ENCODE measurements at places on chromosomes 7 and 10.

DNA sequence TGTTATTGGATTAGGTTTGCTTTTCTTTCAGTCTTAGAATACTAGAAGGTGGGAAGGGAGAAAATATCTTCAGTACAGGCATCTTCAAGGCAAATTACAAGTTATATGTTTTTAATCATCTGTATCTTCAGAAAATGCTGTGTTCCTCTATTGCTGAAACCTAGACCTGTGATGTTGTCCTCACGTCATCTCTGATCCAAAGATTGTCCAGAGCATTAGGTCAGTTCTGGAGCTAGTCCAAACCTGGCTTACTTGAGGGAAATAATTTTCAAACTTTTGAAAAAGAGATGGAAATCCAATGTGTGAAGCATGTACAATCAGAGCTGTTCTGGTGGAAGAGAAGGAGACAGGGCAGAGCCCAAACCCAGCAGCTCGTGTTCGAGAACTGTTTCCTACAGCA, 217.3 kb downstream of the ZEB1 start:
- peak; percentile 16 for DNase-seq

DNA sequence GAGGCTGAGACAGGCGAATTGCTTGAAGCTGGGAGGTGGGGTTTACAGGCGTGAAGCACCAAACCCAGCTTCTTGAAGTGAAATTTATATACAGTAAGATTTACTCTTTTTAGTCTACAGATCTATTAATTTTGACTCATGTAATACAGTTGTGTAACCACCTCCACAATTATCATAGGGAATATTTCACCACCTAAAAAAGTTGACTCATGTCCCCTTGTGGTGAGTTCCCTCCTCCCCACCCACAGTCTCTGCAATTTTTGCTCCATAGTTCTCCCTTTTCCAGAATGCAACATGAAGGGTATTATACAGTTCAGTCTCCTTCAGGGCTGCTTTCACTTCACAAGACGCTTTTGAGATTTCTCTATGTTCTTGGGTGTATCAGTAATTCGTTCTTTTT, 156.8 kb downstream of the FAM107B start:
- DNase-seq = peak; percentile 77

DNA sequence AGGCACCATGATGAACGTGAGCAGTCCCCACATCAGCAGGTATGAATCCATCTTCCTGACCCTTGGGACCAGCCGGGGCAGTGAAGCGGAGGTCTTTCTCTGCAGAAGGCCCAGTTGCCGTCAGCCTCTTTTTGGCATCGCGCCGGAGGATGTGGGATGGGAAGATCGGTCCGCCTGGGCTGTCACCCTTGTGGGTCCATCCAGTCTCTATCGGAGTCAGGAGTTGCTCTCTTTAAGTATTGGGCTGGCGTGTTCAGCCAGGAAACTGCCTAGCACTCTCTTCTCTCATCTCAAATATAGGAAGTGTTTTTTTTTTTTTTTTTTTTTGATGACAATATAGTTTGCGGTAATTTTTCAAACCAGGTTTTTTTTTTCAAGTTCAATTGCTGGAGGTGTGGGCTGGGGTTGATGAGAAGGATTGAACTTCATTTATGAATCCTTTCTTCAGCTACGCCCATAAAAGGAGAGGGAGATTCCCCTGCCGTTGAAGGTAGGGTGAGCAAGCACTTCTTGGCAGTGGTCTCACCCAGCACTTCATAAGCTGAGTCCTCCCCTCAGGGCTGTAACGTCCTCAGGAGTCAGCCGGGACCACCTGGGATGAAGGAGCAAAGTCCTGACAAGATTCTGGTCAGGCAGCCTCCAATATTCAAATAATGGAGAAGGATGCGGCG, at the start of gene IL2RA:
Gene IL2RA (minus strand): TSS at position 267 of the 671 bp plus-strand sequence. CDS start 216 bp downstream, at position 51.
- DNase-seq = no peak

GRCh38 chr7:111232249-111233084, 141.5 kb downstream of the LRRN3 start:
- peak; percentile 69 for DNase-seq

DNA sequence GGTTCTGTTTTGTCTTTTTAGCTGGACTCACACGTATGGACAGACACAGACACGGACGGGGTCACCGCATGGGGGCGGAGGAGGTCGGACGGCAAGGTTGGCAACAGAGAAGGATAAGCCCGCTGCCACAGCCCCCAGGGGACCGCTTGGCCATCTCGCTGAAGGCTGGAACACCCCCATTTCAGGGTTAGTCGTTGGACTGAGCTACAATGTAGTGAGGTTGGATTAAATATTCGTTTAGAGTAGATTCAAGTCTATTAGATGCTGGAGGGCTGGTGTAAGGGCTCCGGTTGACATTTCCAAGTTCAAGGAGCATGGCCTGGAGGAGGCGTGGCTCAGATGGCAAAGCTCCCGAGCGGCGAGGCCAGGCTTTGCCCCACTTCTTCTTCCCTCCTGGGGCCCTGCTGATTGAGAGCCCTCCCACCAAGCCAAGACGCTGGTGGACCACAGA, 35.2 kb downstream of the PPIF start:
- no peak for DNase-seq

DNA sequence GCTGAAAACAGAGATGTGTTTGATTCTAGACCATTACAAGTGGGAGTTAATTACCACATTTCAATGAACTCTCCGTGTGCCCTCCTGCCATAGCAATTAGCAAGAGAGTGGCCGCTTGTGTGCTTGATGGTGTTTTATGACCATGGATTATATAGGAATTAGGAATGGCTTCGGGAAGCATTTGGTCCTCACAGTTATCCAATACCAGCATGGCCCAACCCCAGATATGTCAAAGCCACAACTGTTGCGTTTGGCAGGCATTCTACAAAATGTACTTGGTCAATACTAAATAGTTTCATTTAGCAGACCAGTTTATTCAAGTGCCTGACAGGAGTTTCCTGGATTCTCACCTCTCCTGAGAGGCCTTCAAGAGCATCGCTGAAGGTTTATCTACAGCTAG, 509.0 kb upstream of the GALNT17 start:
- no peak for DNase-seq
